ENCODE measurements at places on chromosomes 4 and X.

DNA sequence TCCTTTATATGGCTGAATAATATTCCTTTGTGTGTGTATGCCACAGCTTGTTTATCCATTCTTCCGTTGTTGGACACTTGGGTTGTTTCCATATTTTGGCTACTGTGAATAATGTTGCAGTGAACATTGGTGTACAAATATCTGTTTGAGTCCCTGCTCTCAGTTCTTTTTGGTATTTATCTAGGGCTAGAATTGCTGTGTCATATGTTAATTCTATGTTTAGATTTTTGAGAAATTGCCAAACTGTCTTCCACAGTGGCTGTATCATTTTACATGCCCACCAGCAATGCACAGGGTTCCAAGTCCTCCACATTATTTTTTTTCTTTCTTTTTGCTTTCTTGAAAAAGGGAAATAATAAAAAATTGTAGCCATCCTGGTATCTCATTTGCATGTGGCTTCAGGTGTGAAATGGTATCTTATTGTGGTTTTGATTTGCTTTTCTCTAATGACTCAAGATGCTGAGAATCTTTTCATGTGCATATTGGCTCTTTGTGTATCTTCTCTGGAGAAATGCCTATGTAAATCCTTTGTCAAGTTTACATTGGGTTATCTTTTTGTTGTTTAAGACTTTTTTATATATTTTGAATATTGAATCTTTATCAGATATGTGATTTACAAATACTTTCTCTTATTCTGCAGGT is 129.7 kb downstream of the RAPGEF2 start:
- peaks cover 5% of the 10 kb centered on the region for H3K4me1 ChIP-seq
- no peaks in the 10 kb centered on the region for H3K27me3 ChIP-seq
- H3K4me3 ChIP-seq = no peak overlapping the region
- no peaks in the 10 kb centered on the region for H3K36me3 ChIP-seq
- DNase-seq = no peak

- H3K27ac ChIP-seq = no peak overlapping the region
- no peak for DNase-seq
- H3K27me3 ChIP-seq = no peaks in the 10 kb centered on the region
- H3K4me1 ChIP-seq = no peaks in the 10 kb centered on the region
- no peak overlapping the region for H3K4me3 ChIP-seq
Observed at GRCh38 chrX:30982467-30982866, 89.4 kb downstream of the FTHL17 start.

GRCh38 chrX:48068096-48068887 is 3.1 kb downstream of the ZNF630 start:
- H3K27ac ChIP-seq = no peak overlapping the region
- H3K36me3 ChIP-seq = peaks cover 9% of the 10 kb centered on the region
- DNase-seq = no peak
- no peaks in the 10 kb centered on the region for H3K4me1 ChIP-seq
- no peaks in the 10 kb centered on the region for H3K27me3 ChIP-seq

DNA sequence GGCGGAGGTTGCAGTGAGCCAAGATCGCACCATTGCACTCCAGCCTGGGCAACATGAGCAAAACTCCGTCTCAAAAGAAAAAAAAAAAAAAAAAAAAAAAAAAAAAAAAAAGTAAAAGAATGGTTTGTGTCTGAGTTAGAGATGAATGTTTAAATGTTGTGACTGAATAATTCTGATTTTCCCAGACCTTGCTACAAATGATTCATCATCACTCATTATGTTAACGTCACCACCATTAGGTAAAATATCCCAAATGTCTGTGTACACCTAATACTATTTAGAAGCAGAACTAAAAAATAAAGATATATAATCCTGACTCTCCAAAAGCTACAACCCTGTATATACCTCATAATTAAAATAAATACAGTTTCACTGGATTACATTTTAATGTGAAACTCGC is 70.8 kb downstream of the HHIP start:
- no peaks in the 10 kb centered on the region for H3K36me3 ChIP-seq
- no peak overlapping the region for H3K4me3 ChIP-seq

DNA sequence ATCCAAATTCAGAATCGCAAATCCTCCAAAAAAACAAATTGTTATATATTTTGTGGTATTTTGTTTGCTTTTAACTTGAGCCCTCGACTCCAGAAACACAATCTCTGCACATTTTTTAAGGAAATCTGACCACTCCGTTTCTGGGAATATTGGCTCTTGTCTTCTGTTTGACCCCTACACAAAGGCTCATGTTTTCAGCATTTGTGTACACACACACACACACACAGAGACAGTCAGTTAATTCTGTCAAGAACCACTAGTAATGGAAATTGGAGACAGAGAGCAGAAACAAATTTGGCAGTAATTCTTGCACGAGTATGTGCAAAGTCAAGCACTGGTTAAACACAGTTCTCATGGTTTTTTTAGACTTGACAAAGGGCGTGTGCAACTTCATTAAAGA is 115.4 kb downstream of the AFAP1 start:
- peak overlapping the region; percentile 82 for H3K27ac ChIP-seq
- no peak for DNase-seq
- no peak overlapping the region for H3K4me3 ChIP-seq
- peaks cover 65% of the 10 kb centered on the region for H3K4me1 ChIP-seq
- no peaks in the 10 kb centered on the region for H3K27me3 ChIP-seq

DNA sequence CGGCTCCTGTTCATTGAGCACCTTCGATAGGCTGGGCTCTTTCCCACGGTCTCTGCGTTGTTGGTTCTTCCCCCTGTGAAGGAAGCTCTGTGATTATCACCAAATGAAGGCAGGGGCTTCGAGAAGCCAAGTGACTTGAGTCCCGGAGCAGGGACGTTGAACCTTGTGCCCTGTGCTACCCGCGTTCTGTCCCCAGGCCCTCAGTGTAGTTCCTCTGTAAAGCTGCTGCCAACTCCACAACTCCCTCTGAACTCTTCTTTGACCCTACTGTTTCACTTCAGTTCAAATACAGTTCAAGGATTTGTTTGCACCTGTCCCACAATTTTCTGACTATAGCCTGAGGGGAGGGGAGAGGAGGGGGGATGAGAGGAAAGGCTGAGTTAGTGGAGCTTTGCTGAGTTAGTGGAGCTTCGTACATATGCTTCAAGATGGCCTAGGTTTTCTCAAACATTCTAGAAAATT is 635 bp upstream of the PHF8 start:
- no peaks in the 10 kb centered on the region for H3K27me3 ChIP-seq
- DNase-seq = no peak
- peak overlapping the region; percentile 73 for H3K4me3 ChIP-seq
- peaks cover 3% of the 10 kb centered on the region for H3K4me1 ChIP-seq
- H3K36me3 ChIP-seq = no peaks in the 10 kb centered on the region

DNA sequence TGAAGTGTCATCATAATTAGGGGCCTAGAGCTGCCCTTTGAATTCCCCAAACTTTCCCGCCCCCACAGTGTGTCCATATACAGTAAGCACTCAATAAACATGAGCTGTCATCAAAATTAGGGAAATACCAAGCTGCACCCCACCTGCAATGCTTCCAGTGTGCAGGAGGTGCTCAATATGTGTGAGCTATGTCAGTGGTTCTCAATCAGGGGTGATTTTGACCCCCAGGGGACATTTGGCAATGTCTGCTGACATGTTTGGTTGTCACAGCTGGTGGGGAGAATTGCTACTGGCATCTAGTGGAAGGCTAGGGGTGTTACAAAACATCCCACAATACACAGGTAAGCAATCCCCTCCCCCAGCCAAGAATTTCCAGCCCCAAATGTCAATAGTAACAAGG is 748 bp downstream of the CFP start:
- no peak overlapping the region for H3K27ac ChIP-seq
- DNase-seq = no peak
- no peaks in the 10 kb centered on the region for H3K36me3 ChIP-seq
- no peak overlapping the region for H3K4me3 ChIP-seq
- H3K27me3 ChIP-seq = peaks cover 2% of the 10 kb centered on the region

DNA sequence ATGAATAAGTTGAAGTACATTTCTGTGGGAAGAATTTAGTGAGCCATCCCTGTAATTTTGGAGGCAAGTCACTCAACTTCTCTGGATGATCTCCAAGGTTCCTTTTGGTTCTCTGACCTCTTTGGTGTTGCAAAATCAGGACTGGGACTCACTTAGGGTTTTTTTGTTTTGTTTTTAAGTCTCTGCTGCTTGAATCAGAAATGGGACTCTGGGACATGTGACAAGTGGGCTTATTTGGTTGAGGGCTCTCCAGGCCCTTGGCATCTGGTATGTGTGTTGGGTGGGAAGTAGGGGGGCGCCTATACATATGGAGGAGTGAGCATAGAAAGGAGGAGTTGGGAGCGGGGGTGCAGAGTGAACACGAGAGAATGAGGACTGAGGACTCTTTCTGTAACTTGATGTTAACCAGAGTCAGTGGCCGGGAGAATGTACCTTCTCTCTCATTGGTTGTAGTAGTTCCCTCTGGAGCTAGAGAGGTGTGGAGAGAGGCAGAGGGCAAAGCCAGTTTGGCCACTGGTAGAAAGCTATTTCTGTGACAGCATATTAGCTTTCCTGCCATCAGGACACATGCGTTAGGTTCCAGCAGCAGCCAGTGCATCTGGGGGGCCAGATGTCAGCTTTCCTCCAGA is 1.9 kb downstream of the ARHGAP10 start:
- no peaks in the 10 kb centered on the region for H3K27me3 ChIP-seq
- no peak for DNase-seq
- peak overlapping the region; percentile 82 for H3K4me3 ChIP-seq
- peak overlapping the region; percentile 91 for H3K27ac ChIP-seq

DNA sequence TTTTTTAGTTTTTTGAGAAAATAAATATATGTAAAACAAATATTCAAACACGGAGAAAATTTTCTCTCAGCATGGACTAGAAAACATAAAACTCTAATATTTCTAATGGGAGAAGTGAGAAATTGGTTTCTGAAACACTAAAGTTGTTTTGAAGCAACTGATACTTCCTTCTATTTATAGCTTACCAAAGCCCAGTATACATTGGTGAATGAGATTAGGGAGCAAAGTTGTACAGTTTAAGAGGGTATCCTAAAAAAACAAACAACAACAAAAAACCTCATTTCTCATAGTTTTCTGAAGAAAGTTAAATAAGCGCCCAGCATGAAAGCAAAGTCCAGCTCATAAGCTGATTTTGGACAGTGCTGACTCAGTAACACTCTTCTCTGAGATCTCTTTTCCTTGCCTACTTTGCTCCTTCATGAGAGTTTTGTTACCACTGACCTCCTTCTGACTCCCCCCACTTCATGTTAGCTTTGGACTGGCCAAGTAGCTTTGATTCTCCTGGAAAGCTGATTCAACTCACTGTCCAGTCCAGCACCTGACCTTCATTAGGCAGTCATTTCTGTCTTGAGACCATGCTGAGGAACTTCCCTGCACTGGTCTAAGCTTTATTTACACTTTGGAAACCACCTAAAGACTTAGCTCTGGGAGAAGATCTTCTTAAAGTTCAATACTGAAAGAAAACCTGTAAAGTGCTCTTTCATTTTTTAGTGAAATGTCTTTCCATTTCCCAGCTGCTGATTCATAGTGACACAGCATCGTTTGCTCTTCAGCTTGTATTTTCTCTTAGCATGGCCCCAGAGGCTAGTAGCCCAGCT is 21.8 kb upstream of the P2RY10 start:
- H3K36me3 ChIP-seq = no peaks in the 10 kb centered on the region
- no peak for DNase-seq
- H3K4me3 ChIP-seq = no peak overlapping the region
- no peaks in the 10 kb centered on the region for H3K27me3 ChIP-seq
- no peaks in the 10 kb centered on the region for H3K4me1 ChIP-seq

GRCh38 chrX:132461886-132462285 is 27.0 kb downstream of the MBNL3 start:
- H3K27me3 ChIP-seq = no peaks in the 10 kb centered on the region
- no peak overlapping the region for H3K27ac ChIP-seq
- no peaks in the 10 kb centered on the region for H3K36me3 ChIP-seq

DNA sequence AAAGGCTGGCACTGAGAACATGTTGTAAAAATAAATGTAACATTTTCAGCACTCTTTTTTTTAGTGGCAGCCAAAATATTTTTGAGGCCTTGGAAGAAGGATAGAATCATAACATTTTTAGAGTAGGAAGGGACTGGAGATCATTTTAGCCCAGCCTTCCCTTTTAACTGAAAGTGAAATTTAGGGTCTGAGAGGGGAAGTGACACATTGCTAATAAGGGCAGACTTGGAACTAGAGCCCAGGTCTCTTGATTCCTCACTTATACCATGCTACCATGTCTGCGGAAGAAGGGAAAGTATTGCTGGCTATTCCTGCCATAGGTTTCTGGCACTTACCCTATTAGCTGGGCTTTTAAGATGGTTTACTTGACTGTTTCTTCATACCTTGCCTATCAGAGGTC is 4.8 kb downstream of the WDR44 start:
- H3K4me1 ChIP-seq = peaks cover 64% of the 10 kb centered on the region
- no peak overlapping the region for H3K4me3 ChIP-seq
- no peaks in the 10 kb centered on the region for H3K27me3 ChIP-seq
- no peak overlapping the region for H3K27ac ChIP-seq

DNA sequence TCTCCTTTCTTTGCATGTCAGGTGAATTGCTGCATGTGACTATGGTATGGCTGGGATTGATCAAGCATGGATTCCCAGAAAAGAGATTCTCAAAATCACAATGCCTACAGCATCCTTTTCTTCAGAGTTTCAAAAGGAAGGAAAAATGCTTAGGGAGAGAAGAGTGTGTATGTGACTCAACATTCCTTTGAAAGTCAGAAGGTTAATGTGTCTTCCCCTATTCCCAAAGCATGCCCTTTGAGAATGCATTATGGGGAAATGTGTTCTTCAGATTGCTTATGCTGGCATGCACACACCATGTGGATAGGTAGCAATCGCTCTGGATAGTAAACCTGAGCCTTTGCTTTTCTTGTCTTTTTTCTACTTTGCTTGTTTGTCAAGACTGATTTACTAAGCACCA is 78.5 kb downstream of the ELOVL6 start:
- H3K4me1 ChIP-seq = peaks cover 8% of the 10 kb centered on the region
- no peak overlapping the region for H3K4me3 ChIP-seq
- H3K27me3 ChIP-seq = no peaks in the 10 kb centered on the region
- H3K27ac ChIP-seq = peak overlapping the region; percentile 70

DNA sequence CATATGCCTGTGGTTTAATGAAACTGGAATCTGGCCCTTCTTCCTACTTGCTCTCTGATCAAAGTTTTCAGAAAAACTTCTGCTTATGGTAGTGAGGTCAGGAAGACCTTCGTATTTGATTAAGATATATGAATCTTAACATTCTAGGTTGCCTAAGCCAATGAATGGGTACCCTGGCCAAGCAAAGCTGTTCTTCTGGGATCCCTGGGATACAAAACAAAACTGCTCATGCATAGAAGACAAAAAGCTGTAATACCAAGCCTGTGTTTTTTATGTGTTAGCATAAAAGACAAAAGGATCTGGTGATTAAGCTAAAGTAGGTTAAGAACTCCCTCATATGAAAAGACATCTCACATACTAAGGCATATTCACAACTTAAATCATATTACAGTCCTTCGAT is 21.6 kb downstream of the ANKRD17 start:
- H3K27me3 ChIP-seq = no peaks in the 10 kb centered on the region
- H3K27ac ChIP-seq = no peak overlapping the region
- no peak for DNase-seq
- H3K4me3 ChIP-seq = no peak overlapping the region
- H3K4me1 ChIP-seq = no peaks in the 10 kb centered on the region
